ENCODE measurements at places on chromosomes 2 and 18.

- DNase-seq, result no peak
These were observed 112.6 kb downstream of the KLHL29 start for GRCh38 chr2:23497536-23497935.

GRCh38 chr18:67876871-67877270, 360.4 kb upstream of the DSEL start:
- DNase-seq, result no peak

DNA sequence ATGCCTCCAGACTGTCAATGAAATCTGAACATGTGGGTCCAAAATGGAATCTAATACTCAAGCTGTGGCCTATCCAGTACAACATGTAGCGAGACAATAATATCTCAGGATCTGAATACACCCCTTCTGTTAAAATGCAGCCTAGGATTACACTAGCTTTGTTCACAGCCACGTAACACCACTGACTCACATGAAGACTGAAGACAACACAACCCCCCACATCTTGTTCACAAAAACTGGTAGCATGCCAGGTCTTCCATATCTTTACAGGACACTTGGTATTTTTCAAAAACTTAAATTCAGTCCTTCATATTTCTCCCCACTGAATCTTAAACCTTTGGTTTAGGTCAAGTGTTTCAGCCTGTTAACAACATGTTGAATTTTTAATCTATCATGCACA, 84.2 kb downstream of the SLC8A1 start:
- DNase-seq, result no peak

DNA sequence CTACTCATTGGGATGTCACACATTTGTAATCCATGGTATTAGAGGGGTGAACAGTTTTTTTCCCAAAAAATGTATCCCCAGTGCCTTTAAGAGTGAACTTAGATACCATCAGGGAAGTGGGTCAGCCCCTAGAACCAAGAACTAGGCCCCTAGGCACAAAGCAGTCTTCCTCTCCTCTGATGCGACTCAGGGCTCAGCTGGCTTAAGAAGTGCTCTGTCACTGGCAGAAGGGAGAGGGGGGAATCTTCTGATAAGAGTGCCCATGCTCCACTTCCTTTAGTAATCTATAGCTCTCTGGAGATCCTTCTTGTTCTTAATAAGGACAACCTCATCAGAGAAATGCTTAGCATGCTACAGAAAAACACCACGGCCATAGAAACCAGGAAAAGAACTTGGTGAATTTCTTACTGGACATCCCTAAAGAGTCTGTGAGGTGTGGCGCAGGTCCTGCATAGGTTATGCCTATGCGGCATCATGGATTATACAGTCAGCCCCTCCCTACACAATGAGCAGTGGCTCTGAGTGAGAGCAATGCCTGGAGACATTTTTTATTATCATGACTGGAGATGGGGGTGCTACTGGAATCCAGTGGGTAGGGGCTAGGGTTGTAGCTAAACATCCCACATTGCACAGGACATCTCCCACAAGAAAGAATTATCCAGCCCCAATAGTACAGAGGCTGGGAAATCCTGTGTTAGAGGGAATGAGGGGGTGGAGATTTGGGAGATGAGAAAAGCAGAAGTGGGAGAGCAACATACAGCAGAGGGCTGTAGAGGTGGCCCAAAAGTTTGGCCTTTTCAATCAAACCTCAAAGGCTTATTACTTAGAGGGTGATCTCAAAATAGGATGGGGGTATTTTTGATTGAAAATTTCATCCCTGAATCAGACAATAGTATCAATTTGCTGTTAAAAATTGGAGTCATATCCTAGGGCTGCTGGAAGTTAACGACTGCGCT, 21.7 kb upstream of the ZNF385B start:
- DNase-seq, result no peak

DNA sequence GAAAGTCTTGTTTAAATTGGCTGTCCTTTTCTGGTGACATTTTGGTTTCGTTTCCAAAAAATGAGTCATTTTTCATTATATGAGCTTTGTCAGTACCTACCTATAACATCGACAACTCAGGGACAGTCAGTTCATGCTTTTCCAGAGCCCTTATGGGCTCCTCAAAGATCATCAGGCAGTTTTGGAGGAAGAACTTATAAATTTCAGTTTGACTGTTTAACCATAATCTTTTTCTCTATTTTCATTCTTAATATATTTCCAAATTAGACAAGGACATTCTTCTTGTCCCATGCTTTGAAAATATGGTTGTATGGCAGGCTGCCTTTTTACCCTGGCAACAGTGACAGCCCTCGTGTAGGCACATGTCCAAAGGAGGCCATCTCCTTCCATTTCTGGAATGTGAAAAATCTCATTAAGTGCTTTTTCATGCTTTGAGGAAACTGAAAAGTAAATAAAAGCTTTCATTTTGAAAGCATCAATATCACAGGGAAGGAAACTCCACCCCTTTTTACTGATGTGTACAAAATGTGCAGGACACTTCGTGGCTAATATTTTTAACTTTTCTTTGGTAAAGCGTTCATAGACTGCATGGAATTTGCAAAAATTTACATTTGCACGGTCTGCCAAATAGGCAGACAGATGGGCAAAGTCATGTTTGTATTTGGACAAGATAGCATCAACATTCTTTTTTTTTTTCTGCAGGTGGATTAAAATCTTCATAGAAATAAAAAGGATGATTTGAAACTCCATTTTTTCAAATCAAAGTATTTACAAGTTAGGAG, 7.2 kb upstream of the PROC start:
- DNase-seq, result no peak

DNA sequence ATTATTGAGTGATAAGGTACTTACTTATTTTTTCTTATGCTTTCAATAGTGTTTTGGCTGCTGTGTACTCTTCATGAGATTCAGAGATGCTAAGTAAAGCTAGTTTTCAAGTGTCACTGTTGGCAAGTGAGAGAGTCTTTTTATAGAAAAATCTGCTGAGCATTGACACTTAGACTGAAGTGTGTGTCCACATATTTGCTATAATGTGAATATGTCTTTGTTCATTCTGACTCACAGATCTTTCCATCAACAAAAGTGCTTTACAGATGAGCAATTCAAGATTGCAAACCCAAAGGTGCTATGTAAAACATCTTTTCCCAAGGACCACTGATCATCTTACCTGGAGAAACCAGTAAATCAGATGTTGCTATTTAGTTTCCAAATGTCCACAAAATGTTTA, 410.6 kb upstream of the FIGN start:
- DNase-seq, result no peak

Data from stimulated activated CD4-positive, alpha-beta T cell treated with anti-CD3 and anti-CD28 coated beads, Interleukin-1b, Interleukin-23, amount 100 ng/mL, for 4 hours (primary cell).